Activated CD8-positive, alpha-beta memory T cell treated with anti-CD3 and anti-CD28 coated beads, Interleukin-2, amount 50 U/mL, for 48 hours (primary cell): ENCODE measurements at places on chromosomes 3 and 15.

DNA sequence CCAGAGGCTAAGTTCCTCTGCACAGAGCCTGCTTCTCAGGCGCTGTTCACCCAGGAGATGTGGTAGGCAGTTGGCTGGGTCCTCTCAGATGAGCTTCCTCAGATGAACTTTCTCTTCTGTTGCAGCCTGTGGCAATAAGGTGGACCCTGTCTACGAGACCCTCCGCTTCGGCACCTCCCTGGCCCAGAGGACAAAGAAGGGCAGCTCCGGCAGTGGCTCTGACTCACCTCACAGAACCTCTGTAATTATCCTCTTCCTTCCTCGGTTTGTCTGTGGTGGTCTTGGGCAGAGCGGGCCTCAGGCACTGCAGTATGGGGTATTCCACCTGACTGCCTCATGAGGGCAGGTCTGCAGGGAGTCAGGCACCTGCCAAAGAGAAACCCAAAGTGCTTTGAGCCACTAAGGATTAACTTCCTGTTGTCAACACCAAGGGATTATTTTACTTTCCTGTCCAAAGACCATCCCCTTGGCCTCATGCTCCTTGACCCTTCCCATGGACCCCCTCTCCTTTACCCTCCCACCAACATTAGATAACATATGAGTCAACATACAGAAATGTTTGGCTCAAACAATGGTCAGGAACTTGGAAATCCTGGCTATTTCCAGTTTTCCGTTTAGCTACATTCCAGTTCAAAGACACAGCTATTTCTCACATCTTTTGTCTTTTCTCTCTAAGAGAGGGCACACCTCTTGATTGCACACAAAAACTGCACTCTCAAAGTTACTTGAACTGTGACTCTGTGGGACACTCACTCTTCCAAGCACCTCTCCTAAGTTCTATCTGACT lies 105.9 kb downstream of the STAC start:
- DNase-seq, result no peak

- DNase-seq, result no peak
These were observed 303.9 kb downstream of the GAP43 start for GRCh38 chr3:115927197-115927596.

DNA sequence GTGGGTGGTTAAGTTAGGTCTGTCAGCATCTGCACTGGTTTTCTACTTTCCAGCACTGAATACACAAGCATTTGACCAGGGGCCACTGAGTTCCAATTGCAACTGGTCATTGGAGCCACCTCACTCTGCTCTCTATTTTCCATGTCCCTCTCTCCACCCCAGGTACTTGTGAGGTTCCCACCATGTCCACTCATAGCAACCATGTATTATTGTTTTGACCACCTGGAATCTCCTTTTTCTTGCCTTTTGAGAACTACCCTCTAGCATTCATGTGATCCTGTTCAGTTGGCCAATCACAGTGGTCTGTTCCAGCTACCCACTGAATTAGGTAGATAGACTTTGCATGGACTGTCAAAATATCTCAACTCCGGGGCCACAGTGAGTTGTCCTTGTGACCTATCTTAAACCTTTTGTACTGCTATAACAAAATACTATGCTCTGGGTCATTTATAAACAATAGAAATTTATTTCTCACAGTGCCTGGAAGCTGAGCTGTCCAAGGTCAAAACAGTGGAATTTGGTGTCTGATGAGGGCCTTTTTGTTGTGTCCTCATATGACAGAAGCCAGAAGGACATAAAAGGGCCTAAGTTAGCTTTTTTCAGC lies 20.2 kb upstream of the TM4SF18 start:
- no peak for DNase-seq

GRCh38 chr15:89109238-89109637 lies 21.0 kb downstream of the ABHD2 start:
- no peak for DNase-seq

- DNase-seq, result no peak
These were observed 87.1 kb downstream of the RGMA start for GRCh38 chr15:93001881-93002280.

- peak; percentile 58 for DNase-seq
These were observed 98.3 kb downstream of the ANO10 start for GRCh38 chr3:43523454-43524053.

- DNase-seq, result no peak
These were observed 452.6 kb downstream of the OCA2 start for GRCh38 chr15:27646531-27646930.

DNA sequence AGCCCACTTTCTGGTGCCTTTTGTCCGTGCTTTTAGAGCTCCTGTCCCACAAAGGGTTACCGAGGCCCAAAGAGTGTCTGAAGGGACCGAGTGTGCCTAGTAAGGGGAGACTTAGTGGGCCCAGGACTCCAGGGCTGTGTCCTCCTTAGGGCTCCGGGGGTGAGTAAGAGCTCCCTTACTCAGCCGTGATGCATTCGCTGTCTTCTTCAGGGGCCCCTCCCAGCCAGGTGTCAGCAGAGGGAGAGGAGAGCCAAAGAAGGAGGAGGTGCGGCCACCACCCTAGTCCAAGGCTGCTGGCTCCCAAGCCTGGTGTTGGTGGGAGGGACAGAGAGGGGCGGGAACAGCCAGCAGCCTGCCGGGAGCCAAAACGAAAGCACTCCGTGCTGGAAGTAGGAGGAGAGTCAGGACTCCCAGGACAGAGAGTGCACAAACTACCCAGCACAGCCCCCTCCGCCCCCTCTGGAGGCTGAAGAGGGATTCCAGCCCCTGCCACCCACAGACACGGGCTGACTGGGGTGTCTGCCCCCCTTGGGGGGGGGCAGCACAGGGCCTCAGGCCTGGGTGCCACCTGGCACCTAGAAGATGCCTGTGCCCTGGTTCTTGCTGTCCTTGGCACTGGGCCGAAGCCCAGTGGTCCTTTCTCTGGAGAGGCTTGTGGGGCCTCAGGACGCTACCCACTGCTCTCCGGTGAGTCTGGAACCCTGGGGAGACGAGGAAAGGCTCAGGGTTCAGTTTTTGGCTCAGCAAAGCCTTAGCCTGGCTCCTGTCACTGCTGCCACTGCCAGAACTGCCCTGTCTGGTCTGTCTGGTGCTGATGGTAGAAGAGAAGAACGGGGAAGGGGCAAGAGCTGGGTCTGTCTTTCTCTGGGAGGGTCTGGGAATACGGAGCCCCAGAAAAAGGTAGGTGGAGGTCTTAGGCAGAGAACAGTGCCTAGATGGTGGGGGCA lies at the start of gene IL17RC:
IL17RC (plus strand) TSS at position 365 of the 947 bp plus-strand sequence; CDS start at position 583, 218 bp downstream.
- DNase-seq, result peak; percentile 71

DNA sequence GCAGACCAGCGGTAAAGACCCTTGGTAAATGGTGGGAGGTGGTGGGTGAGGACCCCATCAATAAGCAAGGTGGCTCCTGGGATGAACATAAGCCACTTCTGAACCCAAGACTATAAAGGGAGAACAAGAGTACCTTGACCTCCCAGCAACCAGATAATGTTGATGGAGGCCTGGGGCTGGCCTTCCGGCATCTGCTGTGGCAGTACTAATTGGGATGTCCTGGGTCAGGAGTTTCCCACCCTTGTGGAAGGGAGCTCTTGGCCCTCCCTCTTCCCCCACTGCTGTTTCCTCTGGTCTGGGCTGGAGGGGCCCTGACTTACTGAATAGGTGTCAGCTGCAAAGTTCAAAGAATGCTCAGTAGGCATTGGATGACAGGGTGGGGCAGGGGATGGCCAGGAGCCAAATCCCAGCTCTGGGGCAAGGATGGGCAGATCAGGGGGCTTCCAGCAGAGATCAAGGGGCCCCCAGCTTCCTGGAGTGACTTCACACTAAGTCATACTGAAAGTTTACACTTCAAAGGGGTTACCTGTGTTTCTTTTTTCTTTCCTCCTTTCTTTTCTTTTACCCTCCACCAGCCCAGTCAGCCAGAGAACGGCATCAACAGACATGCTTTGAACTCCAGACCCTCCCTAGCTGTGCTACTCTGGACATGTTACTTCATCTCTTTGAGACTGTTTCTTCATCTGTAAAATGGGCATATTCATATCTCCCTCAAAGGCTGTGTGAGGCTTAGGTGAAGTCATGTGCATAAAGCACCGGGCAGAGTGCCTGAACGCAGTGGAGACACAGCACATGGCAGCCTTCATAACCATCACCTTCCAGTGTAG lies 1.5 kb downstream of the RBP1 start:
- no peak for DNase-seq

- DNase-seq, result no peak
These were observed 26.0 kb downstream of the RPN1 start for GRCh38 chr3:128624526-128625138.

DNA sequence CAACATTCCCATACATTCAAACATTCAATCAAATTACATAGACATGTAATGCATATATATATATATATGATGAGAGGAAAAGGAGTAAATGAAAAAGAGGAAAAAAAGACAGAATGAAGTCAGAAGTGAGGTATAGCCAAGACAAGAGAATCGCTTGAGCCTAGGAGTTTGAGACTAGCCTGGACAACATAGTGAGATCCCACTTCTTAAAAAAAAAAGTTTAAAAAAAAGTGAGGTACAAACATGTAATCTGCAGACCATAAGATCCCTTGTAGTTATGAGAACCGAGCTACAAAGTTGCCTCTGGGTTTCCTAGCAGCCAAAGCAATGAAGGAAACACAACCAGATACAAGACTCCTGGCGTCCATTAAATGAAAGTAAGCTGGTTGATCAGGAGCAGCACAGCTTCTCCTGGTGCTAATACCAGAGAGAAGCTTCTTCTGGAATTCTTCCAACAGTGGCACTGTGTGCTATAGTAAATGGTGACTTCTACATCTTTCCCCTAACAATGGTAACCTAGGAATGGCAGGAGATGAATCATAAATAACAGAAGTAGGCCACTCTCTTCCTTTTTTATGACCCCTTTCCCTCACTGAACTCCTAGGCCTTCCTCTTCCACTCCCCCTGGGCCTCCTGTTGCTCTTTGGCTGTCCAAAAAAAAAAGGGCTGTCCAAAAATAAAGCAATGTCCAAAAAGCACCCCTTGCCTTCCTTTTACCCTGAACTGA lies 3.5 kb downstream of the KCNMB3 start:
- no peak for DNase-seq

DNA sequence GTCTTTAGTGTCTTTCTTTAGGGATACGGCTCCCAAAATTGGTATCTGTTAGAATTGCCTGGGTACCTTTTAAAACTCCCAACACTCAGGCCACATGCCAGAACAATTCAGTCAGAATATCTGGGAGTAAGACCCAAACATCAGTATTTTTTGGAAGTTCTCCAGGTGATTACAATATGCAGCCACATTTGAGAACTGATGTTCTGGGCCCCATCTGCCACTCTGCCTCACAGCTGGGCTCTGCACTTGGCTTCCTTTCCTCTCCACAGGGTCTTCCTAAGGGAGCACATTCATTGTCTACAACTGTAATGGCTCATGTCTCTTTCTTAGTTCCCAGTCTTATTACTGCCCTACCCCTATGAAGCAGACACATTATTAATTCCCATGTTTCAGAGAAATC lies 394.5 kb downstream of the MFSD1 start:
- DNase-seq, result no peak

DNA sequence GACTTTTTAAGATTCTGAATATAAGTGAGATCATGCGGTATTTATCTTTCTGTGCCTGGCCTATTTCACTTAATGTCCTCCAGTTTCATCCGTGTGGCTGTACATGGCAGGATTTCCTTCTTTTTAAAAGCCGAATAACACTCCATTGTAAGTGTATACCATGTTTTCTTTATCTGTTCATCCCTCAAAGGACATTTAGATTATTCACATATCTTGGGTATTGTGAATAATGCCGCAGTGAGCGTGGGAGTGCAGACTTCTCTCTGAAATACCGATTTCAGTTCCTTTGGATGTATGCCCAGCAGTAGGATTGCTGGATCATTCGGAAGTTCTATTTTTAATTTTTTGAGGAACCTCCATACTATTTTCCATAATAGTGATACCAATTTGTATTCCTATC lies 136.1 kb downstream of the APBA2 start:
- no peak for DNase-seq

DNA sequence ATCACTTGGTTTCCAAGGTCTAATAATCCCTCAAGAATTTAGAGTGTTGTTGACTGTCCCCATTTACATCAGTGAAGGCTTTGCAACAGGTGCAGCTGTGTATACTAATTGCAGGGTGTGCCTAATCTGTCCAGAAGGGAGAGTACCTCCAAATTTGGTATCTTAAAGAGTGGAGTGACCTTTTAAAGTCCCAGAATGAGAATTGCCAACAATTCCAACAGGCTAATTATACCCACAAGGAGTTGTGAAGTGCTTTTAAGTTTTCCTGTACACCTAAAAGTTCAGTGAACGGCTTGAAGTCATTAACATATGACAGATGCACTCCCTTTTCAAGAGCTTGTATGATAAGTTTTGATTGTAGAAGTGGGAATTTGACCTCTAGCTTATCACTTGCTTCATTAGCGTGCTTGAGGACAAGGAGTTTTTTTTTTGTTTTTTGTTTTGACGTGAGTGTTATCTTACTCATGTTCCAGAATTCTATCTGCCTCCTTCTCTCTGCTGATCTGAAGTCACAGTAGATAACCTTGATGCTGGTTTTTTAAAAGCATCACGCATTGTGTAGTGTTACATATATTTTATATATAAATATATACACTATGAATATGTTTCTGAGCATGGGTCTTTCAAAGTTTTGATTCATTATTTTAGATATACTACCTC lies 26.3 kb downstream of the CDIN1 start:
- DNase-seq, result no peak
